ENCODE measurements at places on chromosomes 7 and 10. TPM values are rescaled to one million over a fixed set of nuclear protein-coding genes. Genes with fewer than 3 reads are reported as not detected.

Gene GLCCI1
- total RNA-seq: 6.7 TPM

Gene DDC
- not detected for total RNA-seq

Gene NUDT13
- total RNA-seq: 2.1 TPM

Gene PAX4
- total RNA-seq: not detected

Gene PKD2L1
- not detected for total RNA-seq

Gene CCDC146
- 2.8 TPM for total RNA-seq

Gene UTF1
- total RNA-seq: not detected

Gene FEZF1
- not detected for total RNA-seq

Gene DGKI
- total RNA-seq: 2.1 TPM

- no peak for DNase-seq
Measured at GRCh38 chr7:23941551-23941950, 231.5 kb downstream of the STK31 start.

DNA sequence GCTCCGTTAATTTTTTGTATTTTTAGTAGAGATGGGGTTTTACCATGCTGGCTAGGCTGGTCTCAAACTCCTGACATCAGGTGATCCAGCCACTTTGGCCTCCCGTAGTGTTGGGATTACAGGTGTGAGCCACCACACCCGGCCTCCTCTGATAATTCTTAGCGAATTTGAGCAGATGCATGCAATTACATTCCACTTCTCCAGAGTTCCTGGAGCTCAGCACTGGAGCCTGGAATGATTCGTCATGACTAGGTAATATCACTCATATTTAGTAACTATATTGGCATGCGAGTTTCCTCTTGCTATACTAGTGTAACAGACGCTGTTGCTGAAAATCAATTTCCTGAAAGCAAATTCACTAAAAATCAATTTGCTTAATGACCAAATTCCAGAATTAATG, 86.8 kb downstream of the MKX start:
- peak; percentile 66 for DNase-seq

GRCh38 chr7:116465125-116465524, 34.4 kb upstream of the CAV2 start:
- no peak for DNase-seq

DNA sequence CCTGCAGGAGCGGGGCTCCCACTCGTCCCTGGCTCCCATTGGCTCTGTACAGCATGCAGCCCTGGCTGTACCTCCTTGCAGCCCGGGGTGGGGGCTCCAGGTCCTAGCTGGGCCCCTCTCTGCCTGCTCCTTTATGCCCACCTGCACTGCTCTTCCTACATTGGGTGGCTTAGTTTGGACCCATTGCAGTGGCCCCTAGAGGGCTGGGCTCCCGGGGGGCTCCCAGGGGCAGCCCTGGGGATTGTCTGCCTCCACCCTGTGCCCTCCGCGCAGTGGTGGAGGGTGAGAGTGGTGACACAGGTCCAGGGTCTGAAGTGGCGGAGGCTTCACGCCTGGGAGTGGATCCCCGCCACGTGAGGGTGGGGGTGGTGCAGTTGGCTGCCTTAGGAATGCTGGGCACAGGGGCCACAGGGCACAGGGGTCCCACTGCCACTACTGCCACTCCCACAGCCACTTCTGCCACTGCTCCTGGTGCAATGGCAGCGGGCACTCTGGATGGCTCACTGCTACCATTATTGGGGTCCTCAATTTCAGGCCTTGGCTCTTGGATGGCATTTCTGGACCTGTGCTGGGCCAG, 177.1 kb downstream of the ARL4A start:
- no peak for DNase-seq

- no peak for DNase-seq
Measured at GRCh38 chr10:49682879-49683278, 3.4 kb downstream of the C10orf53 start.

- DNase-seq: no peak
Measured at GRCh38 chr7:1540776-1541271, 10.3 kb downstream of the MAFK start.

GRCh38 chr10:124717041-124717757, 27.0 kb downstream of the FAM53B start:
- no peak for DNase-seq

DNA sequence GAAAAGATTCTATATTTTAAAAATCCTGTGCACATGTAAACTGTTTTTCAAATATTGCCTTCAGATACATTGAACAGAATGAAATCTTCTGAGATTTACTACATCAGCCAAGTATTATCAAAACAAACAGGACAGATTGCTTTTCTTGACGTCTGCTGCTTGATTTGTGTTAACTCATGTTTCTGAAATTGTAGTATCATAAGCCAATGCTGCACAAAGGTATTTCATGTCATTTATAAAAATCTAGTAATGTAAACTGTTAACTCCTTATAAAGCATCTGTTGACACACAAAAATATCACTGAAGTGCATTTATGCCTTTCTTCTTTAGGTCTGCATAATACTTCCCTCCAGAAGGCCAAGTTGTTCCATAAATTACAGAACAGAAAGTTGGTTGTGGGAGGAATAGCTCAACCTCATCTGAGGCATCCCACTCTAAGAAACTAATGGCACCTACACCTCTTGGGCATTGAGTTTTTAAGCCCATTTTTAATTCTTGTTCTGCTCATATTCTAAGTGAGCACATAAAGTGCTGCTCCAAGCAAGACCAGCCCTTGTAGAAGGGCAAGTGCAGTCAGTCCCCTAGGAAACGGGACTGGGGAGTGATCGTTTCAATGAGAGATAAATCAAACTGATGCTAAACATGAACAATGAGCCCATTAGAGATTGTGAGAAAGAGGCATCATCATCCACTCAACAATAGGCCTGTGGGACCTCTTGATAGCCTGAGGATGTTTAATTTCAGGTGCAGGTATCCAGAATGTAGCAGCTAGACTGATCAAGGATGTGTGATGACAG, 28.5 kb downstream of the CAV1 start:
- DNase-seq: peak; percentile 82

- no peak for DNase-seq
Measured at GRCh38 chr7:2908103-2908683, 64.1 kb upstream of the GNA12 start.

DNA sequence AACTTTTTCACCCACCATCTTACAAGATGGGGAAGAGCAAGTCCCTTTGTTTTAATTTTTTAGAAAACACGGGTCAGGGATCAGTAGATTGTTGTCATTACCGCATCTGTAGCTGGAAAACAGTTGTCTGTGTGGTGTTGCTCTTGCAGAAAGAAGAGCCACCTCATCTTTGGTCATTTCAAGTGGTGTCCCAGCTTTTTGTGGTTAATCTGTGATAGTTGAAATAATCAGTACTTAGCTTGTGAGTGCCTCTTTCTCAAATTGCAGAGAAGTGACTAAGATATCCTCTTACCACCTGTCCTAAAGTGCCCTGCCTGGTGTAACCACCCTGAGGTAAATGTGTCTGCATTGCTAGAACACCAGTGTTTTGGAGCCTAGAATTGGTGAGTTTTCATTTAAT, 5.5 kb downstream of the PRPF18 start:
- DNase-seq: no peak

DNA sequence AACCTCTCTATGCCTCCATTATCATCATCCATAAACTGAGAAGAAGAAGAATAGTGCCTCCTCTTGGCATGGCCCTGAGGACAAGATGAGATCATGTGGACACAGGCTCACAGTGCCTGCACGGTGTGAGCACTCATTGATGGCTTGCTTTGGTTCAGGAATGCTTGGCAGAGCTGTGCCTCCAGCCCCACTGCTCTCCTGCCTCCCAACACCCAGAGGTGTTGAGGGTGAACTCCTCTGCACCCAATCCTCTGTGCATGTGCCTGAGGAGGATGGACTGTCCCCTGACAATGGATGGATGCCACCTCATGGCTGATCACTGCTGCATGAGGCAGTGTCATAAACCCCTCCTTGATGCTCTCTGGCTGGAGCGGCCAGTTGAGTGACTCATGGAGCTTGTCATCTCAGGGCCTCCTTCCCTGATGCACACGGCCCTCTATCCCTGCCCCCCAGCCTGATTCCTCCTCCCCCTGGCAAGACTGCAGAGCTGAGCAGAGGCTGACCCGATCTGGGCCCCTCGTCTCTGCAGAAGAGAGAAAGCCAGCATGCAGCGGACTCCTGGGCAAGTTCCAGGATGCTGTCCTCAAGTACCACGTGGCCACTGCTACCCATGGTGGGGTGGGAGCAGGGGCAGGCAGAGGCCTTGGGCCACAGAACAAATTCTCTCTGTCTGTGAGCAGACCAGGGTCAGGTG, 136.3 kb downstream of the KCNMA1 start:
- DNase-seq: peak; percentile 95

DNA sequence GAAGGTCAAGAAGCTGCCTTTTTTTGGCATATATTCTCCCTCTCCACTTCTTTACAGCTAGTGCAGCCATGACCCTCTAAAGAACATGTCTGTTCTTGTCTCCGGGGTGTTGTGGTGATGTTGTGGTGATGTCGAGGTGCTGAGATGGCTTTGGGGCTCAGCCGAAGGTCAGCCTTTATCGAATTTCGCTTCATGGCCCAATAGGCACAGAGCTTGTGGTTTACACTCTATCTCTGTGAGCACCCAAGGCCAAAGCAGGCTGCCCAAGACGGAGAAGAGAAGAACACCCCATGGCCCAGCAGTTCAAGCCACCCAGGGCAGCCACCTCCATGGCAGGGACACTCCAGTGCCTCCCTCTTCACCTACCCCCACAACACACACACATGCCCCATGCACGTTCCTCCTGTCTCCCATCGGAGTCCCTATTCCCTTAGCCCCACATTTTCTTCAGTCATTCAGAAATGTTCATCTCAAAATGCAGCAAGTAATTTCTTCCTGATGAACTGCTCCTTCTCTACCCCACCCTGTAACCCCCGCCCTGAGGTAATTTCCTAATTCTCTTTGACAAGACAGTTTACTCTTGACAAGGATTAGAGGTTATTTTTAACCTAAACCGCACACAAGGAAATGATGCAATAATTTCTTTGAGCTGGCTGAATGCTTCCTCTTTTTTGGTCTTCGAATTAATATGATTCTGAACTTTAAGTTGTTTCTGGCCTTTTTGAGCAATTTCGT, 18.6 kb upstream of the ADRB1 start:
- DNase-seq: peak; percentile 17

DNA sequence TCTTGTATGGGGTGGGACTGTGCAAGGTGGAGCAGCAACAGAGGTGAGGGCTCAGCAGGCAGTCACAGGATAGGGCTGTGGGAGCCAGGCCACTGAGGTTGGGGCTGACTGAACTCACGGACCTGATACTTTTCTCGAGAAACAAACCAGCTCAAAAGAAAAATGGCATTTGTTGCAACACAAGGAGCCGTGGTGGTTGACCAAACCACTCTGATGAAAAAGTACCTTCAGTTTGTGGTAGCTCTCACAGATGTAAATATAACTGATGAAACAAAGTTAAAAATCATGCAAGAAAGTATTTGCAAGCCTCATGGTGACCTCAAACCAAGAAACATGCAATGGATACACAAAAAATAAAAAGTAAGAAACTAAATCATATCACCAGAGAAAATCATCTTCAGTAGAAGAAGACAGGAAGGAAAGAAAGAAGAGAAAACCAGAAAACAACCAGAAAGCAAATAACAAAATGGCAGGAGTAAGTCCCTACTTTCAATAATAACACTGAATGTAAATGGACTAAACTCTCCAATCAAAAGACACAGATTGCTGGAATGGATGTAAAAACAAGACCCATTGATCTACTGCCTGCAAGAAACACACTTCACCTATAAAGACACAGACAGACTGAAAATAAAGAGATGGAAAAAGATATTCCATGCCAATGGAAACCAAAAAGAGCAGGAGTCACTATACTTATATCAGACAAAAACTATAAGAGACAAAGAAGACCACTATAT, 48.9 kb upstream of the DUSP5 start:
- DNase-seq: peak; percentile 40

DNA sequence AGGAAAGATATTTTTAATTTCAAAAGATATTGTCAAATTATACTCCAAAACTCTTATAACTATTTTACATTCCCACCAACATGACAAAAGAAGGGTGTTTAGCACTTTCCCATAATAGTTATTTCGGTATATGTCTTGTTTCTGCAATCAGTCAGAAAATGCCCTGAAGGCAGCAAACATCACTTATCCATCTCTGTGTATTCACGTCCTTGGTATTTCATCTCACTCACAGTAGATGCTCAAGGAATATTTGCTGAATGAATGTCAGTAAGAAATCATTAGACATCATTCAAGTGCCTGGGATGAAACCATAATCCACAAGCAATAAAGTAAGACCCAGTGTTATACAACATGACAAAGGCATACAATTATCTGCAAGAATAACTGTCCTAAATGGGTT, 112.7 kb downstream of the GFRA1 start:
- no peak for DNase-seq

- DNase-seq: no peak
Measured at GRCh38 chr7:66539902-66540375, 88.7 kb upstream of the KCTD7 start.

DNA sequence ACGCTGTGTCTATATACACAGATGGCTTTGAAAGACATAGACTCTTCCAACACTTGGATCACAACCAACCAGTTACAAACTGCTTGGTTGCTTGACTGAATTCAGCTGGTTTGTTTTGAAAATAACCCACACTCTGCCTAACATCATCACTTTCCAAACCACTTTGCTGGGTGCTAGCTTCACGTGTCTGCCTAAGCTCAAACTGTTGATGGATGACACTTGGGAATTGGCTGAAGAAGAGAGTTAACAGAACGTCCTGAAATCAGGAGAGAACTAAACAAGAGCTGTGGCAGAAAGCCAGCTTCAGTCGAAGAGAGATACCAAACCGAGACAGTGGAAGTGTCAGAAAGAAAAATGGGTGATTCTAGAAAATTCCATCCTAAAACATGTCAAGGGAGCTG, 420.8 kb upstream of the AUTS2 start:
- DNase-seq: peak; percentile 26

DNA sequence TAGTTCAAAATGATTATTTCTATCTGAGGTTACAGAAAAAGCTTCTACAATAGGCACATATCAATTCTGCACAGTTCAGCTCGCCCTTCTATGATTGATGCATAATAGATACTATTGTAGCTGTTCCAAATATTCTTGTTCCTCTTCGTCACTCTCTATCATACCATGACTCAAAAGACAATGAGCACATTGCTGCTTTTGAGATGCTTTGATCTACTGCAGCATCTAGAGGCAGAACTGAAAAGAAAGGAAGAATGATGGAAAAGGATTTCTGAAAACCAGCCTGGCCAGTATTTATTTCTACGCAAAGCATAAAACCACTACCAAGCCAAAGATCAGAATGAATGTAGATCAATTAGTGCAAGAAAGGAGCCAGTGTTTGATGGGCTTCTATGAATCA, 59.3 kb upstream of the PLXDC2 start:
- no peak for DNase-seq

DNA sequence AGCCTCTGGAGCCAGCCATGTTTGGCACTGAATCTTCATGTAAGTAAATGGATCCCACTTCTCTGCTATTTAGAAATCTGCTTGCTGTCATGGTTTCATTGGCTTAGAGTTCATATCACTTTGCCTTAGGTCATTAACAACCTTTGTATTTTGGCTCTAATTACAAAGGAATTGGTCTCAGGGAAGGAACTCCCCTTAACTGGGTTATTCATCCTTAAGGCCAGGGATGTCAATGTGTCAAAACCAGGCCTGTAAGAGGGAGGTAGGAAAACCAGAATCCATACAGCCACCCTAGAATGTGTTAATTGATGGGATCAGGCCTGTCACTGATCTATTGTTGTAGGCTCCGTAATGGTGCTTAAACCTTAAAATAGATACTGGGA, 67.3 kb downstream of the ST7 start:
- no peak for DNase-seq

- DNase-seq: no peak
Measured at GRCh38 chr7:105246679-105247078, 142.0 kb downstream of the SRPK2 start.
